ENCODE measurements at places on chromosomes 12 and 14.

DNA sequence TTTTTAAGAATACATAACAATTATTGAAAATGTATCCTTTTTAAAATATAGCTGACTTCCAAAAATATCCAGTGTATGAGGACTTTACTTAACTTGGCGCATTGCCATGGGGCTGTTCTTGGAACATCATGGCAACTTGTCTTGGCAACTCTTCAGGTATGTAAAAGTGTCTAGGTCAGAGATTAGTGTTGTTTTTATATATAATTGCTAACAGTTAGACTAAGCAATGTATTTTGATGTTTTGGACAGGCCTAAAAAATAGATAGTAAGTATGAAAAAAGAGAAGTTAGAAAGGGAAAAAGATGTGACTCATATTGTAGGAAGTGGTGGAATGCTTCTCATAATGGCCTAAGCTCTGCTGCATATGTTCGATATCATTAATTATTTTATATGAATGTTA, 70.9 kb downstream of the MON2 start:
- DNase-seq: no peak

GRCh38 chr14:101505236-101505970, 55.9 kb upstream of the DIO3 start:
- DNase-seq: no peak

DNA sequence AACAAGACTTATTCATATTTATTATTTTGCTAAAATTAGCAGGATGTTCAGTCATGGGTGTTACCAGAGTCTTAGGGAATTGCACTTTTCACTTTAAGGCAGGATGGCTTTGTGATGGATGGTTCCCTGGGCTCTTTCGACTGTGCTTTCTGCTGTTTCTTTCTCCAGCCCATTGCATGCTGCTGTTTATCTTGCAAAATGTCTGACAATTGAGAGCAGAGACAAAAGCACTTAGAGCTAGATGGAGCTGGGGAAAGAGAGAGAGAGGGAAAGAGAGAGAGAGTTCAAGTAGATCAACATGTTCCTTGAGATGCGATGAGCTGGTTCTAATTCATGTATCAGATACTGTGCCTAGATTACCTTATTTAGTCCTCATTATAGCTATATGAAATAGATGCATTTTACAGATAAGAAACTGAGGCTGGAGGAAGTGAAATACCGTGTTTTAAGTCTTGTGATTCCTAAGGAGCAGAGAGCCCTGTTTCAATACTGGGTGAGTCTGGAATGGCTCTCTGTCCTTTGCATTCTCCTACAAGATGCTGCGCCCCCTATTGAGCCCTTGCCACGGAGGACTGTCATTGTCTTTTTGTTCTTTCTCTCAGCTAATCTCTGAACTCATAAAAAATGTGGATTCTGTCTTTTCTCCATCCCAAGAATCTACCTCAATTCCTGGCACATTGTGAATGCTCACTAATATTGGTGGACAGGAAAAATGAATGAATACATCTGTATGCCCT, 227.9 kb downstream of the ALG10B start:
- DNase-seq: no peak

DNA sequence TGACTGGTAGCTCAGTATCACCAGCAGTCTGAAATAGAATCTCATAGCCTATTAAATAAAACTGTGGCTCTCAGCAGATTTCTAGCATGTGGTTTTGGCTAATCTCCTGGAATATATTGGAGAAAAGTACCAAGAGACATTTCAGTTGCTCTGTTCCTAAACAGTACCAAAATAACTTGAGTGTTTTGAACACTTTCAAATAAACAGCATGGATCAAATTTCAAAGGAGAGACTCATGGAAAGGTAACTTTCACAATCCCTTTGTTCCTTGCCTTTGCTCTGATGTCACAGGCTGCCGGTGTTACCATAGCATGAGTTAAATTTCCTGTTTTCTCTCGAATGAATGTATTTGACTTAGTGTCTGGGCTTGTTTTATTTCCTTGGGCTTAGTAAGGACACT, 3.4 kb downstream of the ARG2 start:
- DNase-seq: no peak

- no peak for DNase-seq
These were observed 64.1 kb downstream of the NELL2 start for GRCh38 chr12:44812062-44812461.

DNA sequence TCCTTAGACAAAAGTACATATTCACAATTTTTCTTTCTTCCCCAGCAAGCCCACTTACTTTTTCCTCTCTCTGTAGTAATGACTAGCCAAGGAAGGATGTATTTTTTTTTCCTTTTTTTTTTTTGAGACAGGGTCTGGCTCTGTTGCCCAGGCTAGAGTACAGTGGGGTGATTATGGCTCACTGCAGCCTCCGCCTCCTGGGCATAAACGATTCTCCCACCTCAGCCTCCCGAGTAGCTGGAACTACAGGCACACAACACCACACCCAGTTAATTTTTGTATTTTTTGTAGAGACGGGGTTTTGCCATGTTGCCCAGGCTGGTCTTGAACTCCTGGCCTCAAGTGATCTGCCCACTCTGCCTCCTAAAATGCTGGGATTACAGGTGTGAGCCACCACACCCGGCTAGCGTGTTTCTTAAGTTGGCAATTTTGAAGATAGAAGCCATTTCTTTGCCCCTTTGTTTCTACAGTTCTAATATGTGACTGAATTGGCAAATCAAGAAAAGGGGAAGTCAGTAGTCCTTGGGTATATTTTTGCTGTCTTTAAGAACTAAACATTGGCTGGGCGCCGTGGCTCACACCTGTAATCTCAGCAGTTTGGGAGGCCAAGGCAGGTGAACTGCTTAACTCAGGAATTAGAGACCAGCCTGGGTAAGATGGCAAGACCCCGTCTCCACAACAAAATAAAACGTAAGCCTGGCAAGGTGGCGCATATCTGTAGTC, 3.2 kb upstream of the NACA start:
- DNase-seq: no peak

DNA sequence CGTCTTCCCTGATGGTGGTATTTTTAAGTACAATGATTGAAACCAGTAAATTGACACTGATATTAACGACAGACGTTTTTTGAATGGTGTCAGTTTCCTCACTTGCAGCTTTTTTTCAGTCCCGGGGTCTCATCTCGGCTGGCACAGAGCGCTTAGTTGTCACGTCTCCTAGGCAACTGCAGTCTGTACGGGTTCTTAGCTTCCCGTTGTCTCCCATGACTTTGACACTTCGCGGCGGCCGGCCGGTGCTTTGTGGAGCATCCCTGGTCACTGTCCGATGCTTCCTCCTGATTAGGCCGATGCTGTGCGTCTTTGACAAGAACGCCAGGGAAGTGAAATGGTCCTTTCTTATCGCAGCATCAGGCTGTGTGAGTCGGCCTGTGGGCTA, 67.4 kb downstream of the ADGRD1 start:
- no peak for DNase-seq

DNA sequence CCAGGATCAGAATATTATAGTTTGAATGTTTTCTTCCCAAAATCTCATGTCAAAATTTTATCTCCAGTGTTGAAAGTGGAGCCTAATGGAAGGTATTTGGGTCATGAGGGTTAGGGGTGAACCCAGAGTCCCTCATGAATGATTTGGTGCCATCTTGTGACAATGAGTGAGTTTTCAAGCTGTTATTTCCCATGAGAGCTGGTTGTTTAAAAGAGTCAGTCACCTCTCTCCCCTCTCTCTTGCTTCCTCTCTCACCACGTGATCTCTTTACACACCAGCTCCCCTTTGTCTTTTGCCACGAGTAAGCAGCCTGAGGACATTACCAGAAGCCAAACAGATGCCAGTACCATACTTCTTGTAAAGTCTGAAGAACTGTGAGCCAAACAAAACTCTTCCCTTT, 561.6 kb downstream of the RERGL start:
- no peak for DNase-seq

DNA sequence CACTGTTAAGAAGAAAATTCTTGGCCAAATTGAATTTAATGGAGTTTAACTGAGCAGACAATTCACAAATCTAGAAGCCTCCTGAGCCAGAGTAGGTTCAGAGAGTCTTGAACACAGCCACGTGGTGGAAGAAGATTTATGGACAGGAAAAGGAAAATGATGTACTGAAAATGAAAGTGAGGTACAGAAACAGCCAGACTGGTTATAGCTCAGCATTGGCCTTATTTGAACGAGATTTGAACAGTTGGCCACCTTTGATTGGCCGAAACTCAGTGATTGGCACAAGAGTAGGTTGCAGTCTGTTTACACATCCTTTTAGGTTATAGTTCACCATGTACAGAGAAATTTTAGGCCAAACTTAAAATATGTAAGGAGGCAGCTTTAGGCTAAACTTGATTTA, 9.9 kb downstream of the OAS2 start:
- DNase-seq: no peak

DNA sequence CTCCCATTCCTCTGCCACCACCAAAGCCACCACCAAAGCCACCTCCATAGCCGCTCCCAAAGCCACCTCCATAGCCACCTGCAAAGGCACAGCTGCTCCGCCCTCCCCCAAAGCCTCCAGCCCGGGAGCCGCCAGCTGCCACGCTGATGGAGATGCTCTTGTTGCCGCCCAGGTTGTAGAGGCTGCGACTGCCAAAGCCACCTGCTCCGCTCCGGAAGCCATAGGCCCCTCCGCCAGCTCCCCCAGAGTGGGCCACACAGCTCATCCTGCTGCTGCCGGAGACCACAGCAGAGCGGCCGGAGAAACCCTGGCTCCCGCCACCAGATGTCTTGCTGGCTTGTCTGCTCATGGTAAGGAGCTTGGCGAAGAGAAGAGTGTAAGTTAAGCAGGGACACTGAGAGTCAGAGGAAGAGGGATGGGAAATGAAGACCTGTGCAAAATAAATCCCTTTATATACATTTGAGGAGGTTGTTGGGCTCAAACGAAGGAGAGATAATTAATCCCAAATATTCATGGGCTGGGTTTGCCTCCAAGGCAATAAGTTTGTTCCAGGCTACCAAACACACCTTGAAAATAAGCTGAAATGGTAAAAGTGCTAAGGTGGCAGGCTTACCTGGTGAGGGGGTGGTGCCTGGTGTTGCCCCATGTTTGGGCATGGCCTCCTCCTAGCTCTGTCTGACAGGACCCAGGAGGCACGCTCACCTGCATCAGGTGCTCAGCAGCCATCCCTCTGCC, at the start of gene KRT3:
KRT3 (minus strand) TSS at position 424 of the 735 bp plus-strand sequence; CDS start at position 349, 75 bp downstream.
- DNase-seq: no peak

GRCh38 chr14:28308734-28309133, 457.9 kb upstream of the FOXG1 start:
- no peak for DNase-seq

- no peak for DNase-seq
These were observed 46.9 kb upstream of the RGS6 start for GRCh38 chr14:71885301-71885700.

DNA sequence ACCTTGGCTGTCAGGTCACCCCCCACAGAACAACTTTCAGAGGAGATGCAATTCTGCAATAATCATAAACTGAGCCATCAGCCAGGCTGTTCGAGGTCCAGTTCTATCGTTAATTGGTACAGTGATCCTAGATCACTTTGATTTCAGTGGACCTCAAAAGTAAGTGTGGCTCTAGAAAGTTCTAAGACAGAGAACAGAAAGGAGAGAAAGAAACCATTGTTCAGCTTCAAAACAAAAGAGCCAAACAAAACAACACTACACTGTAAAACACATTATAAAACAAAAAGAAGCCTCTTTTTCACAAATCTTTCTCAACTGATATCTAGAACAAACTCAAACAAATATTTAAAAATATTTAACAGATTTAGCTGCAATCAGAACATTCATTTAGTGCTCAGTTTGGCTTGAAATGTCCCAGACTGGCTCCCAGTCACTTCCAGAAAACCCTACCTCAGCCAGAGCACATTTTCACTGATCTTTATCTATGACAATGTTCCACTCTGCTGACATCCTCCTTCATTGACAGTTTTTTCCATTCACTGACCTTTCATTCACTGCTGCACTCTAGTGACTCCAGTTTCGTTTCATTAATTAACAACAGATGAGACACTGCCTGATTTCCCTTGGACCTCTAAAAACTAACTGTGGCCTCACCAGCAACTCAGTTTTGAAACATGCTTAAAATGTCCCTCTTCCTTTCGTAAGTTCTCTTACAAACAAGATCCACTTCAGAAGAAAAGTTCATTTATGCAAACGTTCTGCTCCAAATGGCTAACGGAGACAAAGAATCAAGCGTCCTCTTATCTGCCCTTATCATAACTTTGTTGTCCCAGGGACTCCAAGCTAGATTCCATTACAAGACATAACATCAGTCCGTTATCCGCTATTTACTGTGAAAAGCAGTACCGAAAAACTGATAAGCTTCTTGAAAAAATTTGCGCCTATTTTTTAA, 56.8 kb downstream of the DUSP16 start:
- no peak for DNase-seq
